Cortex of kidney (tissue), 1 donor: ENCODE measurements at places on chromosomes 5 and 9.

DNA sequence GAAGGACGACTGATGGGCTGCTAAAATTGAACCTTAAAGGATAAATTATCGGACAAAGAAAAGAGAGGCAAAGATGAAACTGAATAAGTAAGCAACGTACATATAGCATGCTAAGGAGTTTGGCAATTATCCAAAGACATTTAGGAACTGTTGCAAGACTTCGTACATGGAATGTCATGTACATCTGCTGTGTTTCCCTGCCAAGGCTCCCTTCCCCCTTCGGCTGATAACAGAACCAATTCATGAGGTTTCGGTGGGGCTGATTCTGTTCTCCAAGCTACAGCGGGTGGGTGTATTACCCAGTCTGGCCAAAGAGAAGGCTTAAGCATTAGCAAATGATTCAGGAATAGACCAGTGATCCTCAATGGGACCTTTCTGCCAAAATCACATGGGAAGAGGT lies 190.9 kb upstream of the FREM1 start:
- no peak for DNase-seq

DNA sequence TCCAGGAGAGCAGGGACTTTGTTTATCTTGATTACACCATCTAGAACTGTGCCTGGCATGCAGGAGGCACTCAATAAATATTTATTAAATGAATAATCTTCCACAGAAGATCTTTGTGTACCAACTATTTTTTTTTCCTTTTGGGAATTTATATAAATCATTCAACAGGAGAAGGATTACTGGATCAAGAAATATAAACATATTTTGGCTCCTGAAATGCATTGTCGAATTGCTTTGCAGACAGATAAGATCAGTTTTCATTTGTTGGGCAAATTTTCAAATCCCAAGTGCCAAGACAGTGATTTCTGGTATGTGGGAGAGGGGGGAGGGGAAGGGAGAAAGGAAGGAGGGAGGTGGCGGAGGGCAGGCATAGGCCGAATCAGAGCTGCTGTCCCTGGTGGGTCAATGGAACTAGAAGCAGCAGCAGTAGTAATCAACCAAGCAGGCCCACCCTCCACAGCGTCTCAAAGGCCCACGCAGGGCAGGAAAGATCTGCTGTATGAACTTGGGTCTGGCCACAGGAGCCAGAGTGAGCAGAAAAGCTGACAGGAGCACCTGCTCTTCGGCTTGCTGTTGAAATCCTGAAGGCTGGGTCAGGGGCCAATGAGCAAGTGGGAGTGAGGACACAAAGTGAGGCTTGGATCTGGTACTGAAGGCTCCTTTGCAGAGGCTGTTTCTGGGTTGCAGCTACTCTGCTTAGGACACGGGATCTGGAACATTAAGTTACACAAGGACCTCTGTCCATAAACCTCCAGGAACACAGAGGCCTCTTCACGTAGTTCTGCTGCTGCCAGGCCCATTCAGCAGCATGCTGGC lies 15.8 kb upstream of the TRAF1 start:
- no peak for DNase-seq

- no peak for DNase-seq
Observed at GRCh38 chr9:115442054-115442453, 324.1 kb upstream of the TNC start.

DNA sequence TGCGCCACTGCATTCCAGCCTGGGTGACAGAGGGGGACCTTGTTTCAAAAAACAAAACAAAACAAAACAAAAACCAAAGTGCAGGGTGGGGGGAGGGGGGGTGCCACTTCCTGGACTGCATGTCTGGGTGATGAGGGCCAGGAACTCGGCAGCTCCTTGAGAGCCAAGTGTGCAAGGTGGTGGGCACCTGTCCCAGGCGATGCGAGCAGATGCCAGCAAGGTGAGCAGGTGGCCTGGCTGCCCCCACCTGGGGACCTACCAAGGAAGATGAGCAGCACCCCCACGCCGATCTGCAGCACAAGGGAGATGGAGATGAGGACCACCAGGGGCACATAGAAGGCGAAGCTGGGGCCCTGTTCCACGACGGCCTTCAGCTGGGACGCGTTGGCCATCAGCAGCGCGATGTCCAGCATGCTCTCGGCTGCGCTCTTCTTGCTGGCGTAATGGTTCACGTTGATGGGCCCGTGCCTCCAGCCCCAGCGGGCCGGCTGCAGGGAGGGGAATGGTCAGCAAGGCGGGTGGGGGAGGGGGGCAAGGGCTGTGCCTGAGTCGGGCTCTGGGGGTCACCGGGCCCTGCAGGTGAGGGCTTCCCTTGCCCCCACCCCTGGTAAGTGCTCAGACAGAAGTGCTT lies 7.8 kb downstream of the NINJ1 start:
- DNase-seq = no peak
